T-cell (primary cell): ENCODE measurements at places on chromosomes 16 and 17. TPM values are rescaled to one million over a fixed set of nuclear protein-coding genes. Genes with fewer than 3 reads are reported as not detected.
A peak's percentile ranks its signal among the peaks of the same experiment; 100 is the strongest.

DNA sequence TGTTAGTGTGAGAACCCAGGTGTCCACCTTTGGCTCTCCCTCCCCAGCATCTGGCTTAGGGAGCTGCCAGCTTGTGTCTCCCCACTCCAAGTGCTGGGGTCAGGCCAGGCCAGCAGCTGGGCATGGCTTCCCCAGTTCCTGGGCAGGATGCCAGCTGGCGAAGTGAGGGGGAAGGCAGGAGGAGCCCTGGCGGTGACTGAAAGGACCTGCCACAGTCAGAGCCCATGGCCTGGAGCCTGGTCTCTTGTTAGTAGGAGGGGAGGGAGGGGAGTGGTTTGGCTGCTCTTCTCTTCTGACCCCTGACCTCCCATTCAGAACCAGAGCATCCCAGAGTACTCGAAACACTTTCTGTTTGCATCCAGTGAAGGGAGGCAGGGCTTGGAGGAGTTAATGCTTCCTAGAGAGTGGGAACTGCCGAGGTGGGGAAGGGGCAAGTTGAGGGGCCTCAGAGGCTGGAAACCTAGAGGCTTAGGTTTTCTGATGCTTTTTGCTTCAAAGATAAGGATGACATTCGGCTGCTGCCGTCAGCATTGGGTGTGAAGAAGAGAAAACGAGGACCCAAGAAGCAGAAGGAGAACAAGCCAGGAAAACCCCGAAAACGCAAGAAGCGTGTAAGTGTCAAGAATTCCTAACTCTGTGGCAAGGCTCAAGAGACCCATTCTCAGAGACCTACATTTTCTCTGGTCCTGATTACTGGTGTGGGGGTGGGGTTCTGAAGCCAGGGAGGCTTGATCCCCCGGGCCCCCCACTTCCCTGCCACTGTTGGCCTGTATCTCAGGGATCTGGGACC is 772 bp downstream of the CHD3 start:
- no peak overlapping the region for H3K27ac ChIP-seq
- peak; percentile 12 for DNase-seq
- peaks cover 46% of the 10 kb centered on the region for H3K36me3 ChIP-seq
- H3K27me3 ChIP-seq, result no peaks in the 10 kb centered on the region

- H3K4me3 ChIP-seq, result no peak overlapping the region
- peaks cover 34% of the 10 kb centered on the region for H3K4me1 ChIP-seq
- no peak for DNase-seq
- no peak overlapping the region for H3K27ac ChIP-seq
Observed at GRCh38 chr17:80673152-80673920, 128.7 kb downstream of the RPTOR start.

GRCh38 chr17:57278740-57279387 is 22.5 kb downstream of the MSI2 start:
- no peak overlapping the region for H3K4me3 ChIP-seq
- no peaks in the 10 kb centered on the region for H3K27me3 ChIP-seq
- no peak for DNase-seq
- H3K36me3 ChIP-seq, result peaks cover 34% of the 10 kb centered on the region
- H3K27ac ChIP-seq, result no peak overlapping the region

The NTN1 gene
- 0.09 TPM for total RNA-seq

The TMEM114 gene
- total RNA-seq, result not detected

The ALOX12B gene
- 0.69 TPM for total RNA-seq
